Kidney (tissue), 22 donors: ENCODE measurements at places on chromosomes 5 and 9. TPM values are rescaled to one million over a fixed set of nuclear protein-coding genes. Genes with fewer than 3 reads are reported as not detected.

Gene FGF1
- 89.7 TPM for polyA plus RNA-seq

Gene SEMA6A
- polyA plus RNA-seq = 4.0 TPM

Gene SLC6A3
- polyA plus RNA-seq = 0.09 TPM

Gene FAM240B
- not detected for polyA plus RNA-seq

Gene FUT7
- polyA plus RNA-seq = not detected

Gene HCN1
- polyA plus RNA-seq = not detected

Gene SPINK13
- polyA plus RNA-seq = 0.43 TPM

Gene CCL27
- polyA plus RNA-seq = not detected

Gene RGS7BP
- 0.39 TPM for polyA plus RNA-seq

Gene BTNL8
- 1.2 TPM for polyA plus RNA-seq

Gene IRX4
- polyA plus RNA-seq = not detected

Gene SLC34A1
- 211 TPM for polyA plus RNA-seq

Gene TAS2R1
- polyA plus RNA-seq = not detected

Gene PCA3
- polyA plus RNA-seq = 0.11 TPM

Gene LCN15
- not detected for polyA plus RNA-seq

Gene PCDHGA8
- polyA plus RNA-seq = 0.09 TPM

Gene TPPP
- 5.8 TPM for polyA plus RNA-seq

Gene TJP2
- polyA plus RNA-seq = 35.9 TPM

Gene CARTPT
- not detected for polyA plus RNA-seq

Gene DBH
- polyA plus RNA-seq = 0.39 TPM

Gene IFNA17
- polyA plus RNA-seq = not detected

Gene WDR38
- not detected for polyA plus RNA-seq

Gene CATSPER3
- 1.4 TPM for polyA plus RNA-seq

Gene ANXA2R
- 2.0 TPM for polyA plus RNA-seq

Gene AQP3
- polyA plus RNA-seq = 401 TPM
